ENCODE measurements at places on chromosomes 1 and 21. TPM values are rescaled to one million over a fixed set of nuclear protein-coding genes. Genes with fewer than 3 reads are reported as not detected.

Gene NES
- 0.07 TPM for total RNA-seq

Gene LIPI
- not detected for total RNA-seq

Gene PNRC2
- total RNA-seq: 120 TPM

DNA sequence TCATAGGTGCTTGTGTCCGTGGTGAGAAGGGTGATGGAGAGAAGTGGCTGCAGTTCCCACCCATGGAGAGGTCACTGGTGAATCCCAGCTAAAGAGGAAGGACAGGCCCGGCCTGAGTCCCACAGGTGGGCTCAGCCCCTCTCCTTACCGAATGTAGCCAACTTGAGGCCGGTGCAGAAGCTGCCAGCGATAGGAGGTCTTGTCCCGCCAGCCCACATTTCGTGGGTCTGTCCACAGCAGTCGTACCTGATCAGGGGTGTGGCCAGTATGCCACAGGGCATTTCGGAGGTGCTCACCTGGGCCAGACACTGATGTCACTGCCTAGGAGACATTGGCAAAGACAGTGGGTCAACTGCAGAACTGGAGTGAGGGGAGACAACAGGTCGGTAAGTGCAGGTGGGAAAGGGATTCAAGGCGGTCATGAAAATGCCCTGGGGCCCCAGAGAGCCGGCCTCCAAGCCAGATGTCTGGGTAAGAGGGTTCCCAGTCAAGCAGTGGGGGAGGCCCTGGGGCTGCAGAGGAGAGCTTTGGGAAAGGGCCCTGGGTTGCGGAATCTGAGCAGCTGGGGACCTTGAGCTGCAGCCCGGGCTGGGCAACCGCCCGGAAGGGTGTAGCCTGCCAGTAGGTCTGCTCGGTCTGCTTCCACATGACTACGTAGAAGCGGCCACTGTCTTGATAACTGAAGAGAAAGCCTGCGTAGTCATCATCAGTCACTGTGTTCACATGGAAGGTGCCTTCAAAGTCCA is 10.6 kb downstream of the THBS3 start:
- DNase-seq: no peak
- H3K4me1 ChIP-seq: peaks cover 25% of the 10 kb centered on the region
- no peak overlapping the region for H3K4me3 ChIP-seq

GRCh38 chr1:197178998-197179397 is 32.5 kb upstream of the ASPM start:
- H3K27ac ChIP-seq: no peak overlapping the region

DNA sequence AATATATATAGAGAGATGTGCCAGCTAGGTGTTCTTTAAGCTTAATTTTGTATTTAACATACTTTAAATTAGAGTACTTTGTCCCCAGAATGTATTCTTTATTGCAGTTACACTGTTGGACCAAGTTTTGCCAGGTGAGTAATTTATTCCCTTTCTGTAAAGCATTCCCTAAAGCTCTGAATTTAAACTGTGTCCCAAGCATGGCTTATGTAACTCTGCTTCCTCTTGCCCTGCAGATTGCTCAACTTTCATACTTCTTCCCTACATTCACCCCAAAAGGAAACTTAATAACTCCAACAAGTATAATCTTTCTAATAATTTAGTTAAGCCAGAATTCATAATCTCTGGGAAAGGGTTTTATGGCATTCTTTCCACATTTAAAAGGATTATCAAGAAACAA is 5.6 kb downstream of the LYPLAL1 start:
- no peak for DNase-seq
- H3K36me3 ChIP-seq: peaks cover 31% of the 10 kb centered on the region
- no peak overlapping the region for H3K4me3 ChIP-seq
- peaks cover 59% of the 10 kb centered on the region for H3K4me1 ChIP-seq
- no peaks in the 10 kb centered on the region for H3K27me3 ChIP-seq

GRCh38 chr1:26317146-26317545 is 612 bp upstream of the CD52 start:
- peaks cover 20% of the 10 kb centered on the region for H3K36me3 ChIP-seq
- no peak for DNase-seq
- peaks cover 61% of the 10 kb centered on the region for H3K4me1 ChIP-seq
- no peaks in the 10 kb centered on the region for H3K27me3 ChIP-seq
- H3K4me3 ChIP-seq: peak overlapping the region; percentile 91
- H3K27ac ChIP-seq: peak overlapping the region; percentile 91

Measured in activated CD4-positive, alpha-beta memory T cell treated with anti-CD3 and anti-CD28 coated beads for 36 hours (primary cell).